ENCODE measurements at places on chromosomes 5 and 9. TPM values are rescaled to one million over a fixed set of nuclear protein-coding genes. Genes with fewer than 3 reads are reported as not detected.

AFAP1L1 gene
- total RNA-seq = 18.8 TPM

SCGB3A2 gene
- not detected for total RNA-seq

MARCHF3 gene
- 10.8 TPM for total RNA-seq

SLC45A2 gene
- total RNA-seq = 0.74 TPM

MYO10 gene
- 28.4 TPM for total RNA-seq

LHX6 gene
- total RNA-seq = 0.41 TPM

DBH gene
- not detected for total RNA-seq

CCDC112 gene
- 5.9 TPM for total RNA-seq

DNA sequence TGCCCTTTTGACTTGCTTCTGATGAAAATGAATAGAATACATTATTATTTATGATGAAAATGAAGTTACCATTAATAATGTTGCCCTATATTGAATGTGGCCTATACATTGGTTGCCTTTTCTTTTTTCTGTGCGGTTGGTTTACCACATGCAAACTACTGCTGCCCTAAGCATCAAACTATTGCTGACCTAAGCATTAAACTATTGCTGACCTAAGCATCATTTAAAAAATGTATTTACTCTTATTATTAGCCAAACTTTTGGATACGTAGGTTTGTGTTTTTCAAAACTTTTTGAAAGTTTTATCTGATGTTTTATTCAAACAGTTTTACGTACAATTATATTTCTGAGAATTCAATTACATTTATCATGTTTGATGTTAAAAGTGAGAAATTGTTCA, 76.0 kb upstream of the CDH10 start:
- no peaks in the 10 kb centered on the region for H3K27me3 ChIP-seq
- no peak for DNase-seq

GRCh38 chr5:128303593-128303992, 220.0 kb downstream of the SLC12A2 start:
- DNase-seq = no peak
- H3K4me1 ChIP-seq = no peaks in the 10 kb centered on the region
- H3K4me3 ChIP-seq = no peak overlapping the region
- no peaks in the 10 kb centered on the region for H3K27me3 ChIP-seq

DNA sequence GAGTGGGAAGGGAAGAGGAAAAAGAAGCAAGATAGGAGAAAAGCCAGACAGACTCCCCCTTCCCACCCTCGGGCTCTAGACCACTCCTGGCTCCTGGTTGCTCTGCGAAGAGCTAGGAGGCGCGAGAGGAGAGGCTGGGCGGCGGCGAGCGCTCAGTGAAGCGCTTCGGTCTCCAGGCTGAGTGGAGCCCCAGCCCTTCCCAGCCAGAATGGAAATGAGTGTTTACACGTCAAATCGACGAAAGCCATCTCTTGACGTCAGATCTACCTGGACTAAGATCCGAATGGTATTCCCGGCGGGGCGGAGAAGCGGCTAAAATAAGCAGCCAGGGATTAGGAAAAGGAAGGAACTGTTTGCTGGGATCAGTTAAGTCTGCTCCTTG, at the start of gene PCSK1:
Gene PCSK1 (minus strand): TSS at position 183 of the 382 bp plus-strand sequence. CDS start 206 bp downstream, outside the sequence.
- H3K4me1 ChIP-seq = peaks cover 6% of the 10 kb centered on the region
- no peaks in the 10 kb centered on the region for H3K36me3 ChIP-seq
- H3K4me3 ChIP-seq = no peak within 1 kb of the TSS

- H3K27me3 ChIP-seq = no peaks in the 10 kb centered on the region
- no peaks in the 10 kb centered on the region for H3K36me3 ChIP-seq
- no peak overlapping the region for H3K4me3 ChIP-seq
- DNase-seq = no peak
Observed at GRCh38 chr9:99002706-99003105, 59.0 kb downstream of the COL15A1 start.

DNA sequence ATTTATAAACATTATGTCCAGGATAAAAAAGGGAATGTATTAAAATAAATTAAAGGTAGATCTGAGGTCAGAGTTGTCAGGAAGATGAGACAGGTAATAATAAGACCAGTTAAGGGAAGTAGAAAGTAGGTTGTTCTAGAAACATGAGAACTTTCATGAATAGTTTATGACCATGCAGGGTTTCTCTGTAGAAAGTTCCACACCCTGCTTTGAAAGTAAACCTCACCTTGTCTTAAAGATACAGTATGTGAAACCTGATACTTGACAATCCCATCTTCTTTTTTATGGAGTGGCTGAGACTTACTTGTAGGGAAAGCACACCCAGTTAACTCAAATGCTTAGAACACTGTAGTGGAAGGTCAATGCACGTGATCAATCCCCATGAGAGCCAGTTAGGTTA, 260.6 kb upstream of the ZNF462 start:
- no peak overlapping the region for H3K27ac ChIP-seq
- H3K4me3 ChIP-seq = no peak overlapping the region
- H3K27me3 ChIP-seq = no peaks in the 10 kb centered on the region

- no peaks in the 10 kb centered on the region for H3K4me1 ChIP-seq
- H3K4me3 ChIP-seq = no peak overlapping the region
- no peaks in the 10 kb centered on the region for H3K36me3 ChIP-seq
- H3K27me3 ChIP-seq = no peaks in the 10 kb centered on the region
Observed at GRCh38 chr5:81817980-81818379, 67.1 kb upstream of the SSBP2 start.

Data from spleen (tissue), 13 donors.